GM23248 (cell line): ENCODE measurements at places on chromosomes 4 and X. TPM values are rescaled to one million over a fixed set of nuclear protein-coding genes. Genes with fewer than 3 reads are reported as not detected.

GRCh38 chr4:48939785-48940184 is 33.2 kb upstream of the OCIAD2 start:
- DNase-seq: peak; percentile 83

The SPINK2 gene
- total RNA-seq: not detected in 2 replicates

- DNase-seq: peak; percentile 4
These were observed 73.3 kb downstream of the SHOX start for GRCh38 chrX:703866-704265.

The DDX53 gene
- not detected in 2 replicates for total RNA-seq

GRCh38 chrX:93322110-93322509 is 351.3 kb downstream of the NAP1L3 start:
- no peak for DNase-seq

The PDZD4 gene
- total RNA-seq: 1.5 TPM in 1 of 2 replicates, not detected in the other

DNA sequence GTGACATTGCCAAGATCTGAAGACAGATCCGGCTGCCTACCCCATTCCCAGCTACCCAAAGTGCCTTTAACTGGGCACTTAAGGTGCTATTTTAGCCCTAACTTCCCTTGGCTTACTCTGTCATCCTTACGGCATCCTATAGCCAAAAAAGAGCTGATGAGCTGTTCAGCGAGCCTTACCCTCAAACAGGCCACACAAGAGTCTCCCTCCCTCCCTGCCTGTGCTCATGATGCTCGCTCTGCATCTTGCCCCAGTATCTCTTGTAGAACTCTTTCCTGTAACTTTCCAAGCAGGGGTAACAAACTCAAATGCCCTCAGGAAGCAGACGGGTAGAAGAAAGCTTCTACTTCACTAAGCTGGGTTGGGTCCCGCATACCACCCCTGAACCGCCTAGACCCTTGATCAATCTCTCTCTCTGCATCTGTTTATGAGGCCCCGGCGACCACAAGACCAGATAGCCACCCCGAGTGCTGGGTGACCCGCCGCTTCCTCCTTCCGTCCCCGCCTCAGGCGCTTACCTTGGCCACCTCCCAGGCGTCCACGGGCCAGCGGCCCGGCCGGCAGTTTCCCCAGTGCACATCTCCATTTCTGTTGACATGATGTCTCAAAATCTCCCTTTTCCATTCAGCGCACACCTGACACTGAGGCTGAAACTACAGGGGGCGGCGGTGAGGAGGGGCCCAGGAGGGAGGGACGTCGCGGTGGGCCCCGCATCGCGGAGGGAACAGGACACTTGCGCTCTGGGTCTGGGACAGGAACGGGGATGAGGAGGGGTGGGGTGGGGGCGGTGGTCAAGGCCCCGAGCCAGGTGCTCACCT is 663 bp downstream of the CXorf38 start:
- DNase-seq: peak; percentile 67

GRCh38 chr4:18042754-18043153 is 21.2 kb upstream of the LCORL start:
- DNase-seq: no peak

DNA sequence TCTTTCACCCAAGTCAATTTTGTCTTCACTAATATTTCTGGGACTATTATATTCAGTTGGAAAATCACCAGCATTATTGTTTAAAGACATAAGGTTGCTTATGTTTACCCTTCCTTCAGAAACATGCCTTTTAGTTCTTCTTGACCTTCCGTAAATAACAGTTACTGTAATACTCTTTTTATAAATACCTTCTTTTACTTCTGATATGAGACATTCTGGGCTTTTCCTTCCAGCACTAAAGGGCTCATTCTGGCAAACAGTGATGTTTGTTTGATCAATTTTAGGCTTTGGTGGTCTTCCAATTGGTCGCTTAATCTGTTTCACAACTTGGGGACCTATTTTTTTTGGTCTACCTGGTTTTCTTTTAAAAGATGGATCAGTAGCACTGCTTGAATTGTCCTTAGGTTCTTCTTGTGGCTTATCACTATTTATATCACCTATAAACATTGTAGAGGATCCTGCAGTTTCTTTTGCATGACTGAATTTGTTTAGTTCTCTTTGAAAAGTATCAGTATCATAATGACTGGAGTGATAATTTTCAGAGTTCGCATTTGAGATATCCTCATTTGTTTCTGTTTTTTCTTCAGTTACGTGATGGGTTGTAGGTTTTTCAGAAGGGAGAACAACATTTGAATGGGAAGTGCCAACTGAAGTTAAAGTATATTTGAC is 64.8 kb downstream of the NCAPG start:
- no peak for DNase-seq

DNA sequence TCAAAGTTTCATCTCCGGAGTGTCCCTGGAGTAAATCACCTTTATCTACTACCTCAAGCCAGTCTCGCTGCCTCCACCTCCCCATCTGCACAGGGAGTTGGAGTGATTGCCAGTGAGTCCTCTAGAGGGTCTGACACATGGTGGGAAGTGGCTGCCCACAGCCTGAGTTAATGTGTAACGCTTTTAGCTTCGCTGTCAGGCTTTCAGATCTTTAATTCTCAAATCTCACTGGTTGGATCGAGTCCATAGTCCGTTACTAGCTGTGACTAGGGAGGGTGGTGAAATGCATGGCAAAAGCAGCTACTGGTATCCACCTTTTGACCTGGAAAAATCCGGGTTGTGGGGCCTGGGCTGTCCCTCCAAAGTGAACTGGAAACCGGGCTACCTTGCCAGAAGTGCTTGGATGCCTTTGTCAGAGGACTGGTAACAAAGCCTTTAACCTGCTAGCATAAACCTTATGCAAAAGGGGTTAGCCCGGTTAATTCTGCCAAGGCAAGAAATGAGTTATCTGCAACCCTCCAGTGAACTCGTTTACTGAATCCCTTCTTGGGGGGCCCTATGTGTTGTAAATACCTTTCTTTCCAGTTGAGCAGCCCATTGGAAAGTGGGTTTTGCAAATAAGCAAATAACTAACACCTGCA is 5.1 kb upstream of the WDR1 start:
- no peak for DNase-seq

The HELT gene
- total RNA-seq: not detected in 2 replicates

GRCh38 chr4:138298431-138298830 is 56.3 kb upstream of the SLC7A11 start:
- no peak for DNase-seq

DNA sequence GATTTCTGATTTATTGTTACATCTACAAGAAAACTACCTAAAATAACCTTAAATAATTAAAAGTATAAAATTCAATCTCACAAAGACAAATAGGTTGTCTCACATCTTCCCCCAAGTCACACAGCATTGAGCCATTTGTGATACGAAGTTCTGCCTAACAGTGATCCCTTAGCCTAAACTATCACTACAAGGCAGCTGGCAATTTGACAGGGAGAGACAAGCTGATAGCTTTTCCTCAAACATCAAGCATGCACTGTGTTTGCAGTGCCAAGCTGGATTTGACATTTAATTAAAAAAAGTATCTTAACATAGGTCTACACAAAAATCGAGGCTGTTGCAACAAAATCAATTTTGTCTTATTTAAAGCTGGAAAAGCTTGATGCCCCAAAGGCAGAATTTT is 464.7 kb upstream of the TRAM1L1 start:
- no peak for DNase-seq

GRCh38 chr4:136650541-136651277 is 881.6 kb downstream of the PCDH18 start:
- DNase-seq: no peak

DNA sequence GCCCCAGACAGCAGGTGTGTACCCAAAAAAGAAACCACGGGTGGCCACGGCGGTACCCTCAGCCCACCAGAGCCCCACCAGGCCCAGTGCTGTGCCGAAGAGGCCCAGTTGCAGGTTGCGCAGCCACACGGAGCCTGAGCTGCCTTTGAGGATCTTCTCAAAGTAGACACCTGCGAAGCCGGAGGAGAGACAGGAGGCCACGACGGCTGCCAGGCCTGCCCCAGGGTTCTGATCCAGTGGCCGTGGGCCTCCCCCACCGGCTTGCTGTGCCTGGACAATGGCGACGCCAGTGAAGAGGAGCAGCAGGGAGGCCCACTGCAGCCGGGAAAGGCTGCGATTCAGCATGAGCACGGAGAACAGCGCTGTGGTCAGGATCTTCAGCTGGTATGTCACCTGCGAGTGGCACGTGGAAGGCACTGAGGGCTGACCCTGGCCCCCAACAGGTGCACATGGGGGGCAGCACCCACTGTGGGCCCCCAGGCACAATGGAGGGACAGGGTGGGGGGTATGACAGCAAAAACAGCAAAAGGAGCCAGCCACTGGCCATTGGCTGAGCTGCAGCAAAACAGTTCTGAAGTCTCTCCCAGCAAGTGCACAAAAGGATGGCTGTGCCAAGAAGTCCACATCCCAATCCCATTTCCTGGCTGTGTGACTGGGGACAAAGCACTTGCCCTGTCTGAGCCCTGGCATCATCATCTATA is 6.2 kb downstream of the SLC35A2 start:
- no peak for DNase-seq

GRCh38 chrX:13074297-13075262 is 30.2 kb upstream of the FAM9C start:
- no peak for DNase-seq

GRCh38 chrX:66638591-66639500 is at the start of gene EDA2R:
Gene EDA2R, minus strand, starts transcription at chrX:66639078. Its CDS starts 23,058 bp downstream, at chrX:66616020.
- DNase-seq: peak; percentile 82

The SPATA4 gene
- total RNA-seq: not detected in 2 replicates

DNA sequence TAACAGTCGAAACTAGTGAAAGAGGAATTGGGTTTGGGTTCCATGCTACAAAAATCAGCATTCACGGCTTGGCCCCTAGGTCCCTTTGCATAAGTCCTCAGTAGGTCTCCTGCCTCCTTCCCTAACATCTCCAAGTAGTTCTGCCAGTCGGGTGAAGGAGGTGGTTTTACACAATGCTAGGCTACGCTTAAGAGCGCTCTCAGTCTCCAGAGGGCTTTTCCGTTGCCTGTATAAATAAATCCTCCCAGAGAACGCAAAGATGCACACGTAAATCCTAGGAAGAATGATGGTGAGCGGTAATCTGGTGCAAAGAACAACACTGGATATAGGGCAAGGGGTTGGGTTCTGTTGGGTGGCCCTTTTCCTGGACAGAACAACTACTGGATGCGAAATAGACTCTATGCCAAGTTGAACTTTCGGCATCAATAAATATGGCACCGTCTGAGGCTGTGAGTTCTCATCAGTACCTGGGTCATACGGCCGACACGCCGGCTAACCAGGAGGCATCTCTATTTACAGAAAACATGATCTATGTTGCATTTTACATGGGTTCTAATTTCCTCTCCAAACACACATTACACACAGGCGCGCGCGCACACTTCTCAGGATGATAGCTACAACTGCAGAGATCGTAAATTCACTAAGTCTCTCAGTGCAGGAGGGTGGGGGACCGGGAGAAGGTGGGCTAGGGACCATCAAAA is 1.3 kb downstream of the CAMK2D start:
- peak; percentile 65 for DNase-seq

DNA sequence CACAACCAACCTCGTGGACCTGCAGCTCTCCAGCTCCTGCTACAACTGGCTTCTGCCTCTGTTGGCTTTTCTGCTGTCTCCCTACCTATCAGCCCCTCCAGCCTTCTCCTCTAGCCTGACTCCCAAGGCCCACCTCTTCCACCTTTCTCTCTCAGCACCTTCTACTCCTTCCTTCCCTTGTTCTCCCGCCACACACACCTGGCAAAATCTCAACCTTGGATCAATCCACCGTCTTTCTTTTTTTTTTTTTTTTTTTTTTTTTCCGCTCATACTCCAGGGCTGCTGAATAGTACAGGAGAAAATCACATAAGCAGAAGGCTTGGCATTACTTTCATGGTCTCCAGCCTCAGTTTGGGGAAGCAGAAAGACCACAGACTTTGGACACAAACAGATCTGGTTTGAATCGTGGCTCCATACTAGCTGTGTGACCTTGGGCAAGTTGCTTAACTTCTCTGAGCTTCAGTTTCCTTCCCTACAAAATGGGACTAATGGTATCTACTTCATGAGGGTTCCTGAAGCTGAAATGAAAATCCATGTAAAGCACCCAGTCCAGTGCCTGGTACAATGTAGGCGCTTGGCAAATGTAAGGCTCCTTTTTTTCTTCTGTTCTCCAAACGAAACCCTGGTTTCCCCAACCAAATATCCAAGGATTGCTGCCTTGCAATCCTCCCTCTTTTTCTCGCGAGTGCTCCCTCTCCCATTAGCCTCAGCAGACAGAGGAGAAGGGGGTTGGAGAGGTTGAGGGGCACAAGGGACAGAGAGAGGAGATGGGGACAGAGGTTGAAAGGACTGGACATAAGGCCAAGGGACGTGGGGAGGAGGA is 1.7 kb downstream of the FGD1 start:
- DNase-seq: peak; percentile 41

GRCh38 chrX:68835104-68835442 is 6.3 kb downstream of the EFNB1 start:
- DNase-seq: no peak

The CSAG3 gene
- total RNA-seq: not detected in 2 replicates

The TEX13D gene
- not detected in 2 replicates for total RNA-seq

DNA sequence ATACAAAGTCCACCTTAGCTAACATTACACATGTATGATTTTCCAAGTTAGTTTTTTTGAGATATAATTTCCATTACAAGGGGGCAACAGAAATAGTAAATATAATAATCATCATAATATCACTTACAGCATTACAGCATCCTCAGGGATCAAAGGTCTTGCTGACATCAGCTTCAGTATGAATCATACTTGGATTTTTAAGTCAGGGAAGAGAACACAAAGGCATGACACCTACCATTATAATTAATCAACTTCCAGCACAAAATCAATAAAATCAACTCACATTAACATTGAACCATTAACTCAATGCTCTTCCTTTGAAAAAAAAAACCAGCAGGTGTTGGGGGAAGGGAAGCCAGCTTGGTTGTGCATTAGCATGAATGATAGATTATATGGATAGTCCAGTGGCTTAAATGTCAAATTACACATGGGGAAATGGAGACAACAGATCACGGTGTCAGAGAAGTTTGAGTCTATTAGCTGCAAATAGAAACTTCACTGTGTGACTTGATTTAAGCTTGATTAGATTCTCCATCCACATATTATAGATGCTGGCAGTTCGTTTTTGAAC is 66.9 kb upstream of the CAPN6 start:
- DNase-seq: no peak

- DNase-seq: no peak
These were observed 35.9 kb upstream of the GRPEL1 start for GRCh38 chr4:7103607-7104365.

DNA sequence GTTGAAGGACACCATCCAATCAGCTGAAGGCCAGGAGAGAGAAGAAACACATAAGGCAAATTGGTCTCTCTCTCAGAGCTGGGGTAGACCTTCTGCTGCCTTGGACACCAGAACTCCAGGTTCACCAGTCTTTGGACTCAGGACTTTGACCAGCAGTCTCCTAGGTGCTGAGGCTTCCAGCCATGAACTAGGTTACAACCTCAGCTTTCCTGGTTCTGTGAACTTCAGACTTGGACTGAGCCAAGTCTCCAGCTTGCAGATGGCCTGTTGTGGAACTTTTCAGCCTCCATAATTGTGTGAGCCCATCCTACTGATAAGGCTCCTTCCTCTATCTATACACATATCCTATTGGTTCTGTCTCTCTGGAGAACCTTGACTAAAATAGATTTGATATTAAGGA is 20.6 kb upstream of the BBS12 start:
- no peak for DNase-seq

The CLTRN gene
- total RNA-seq: 0.13 and 0.43 TPM in 2 replicates
